ENCODE measurements at places on chromosomes 12 and 14. TPM values are rescaled to one million over a fixed set of nuclear protein-coding genes. Genes with fewer than 3 reads are reported as not detected.

GRCh38 chr14:51382506-51382905 lies 142.5 kb downstream of the TMX1 start:
- no peak for DNase-seq

- no peak for DNase-seq
These were observed 72.9 kb downstream of the C14orf132 start for GRCh38 chr14:96112032-96112431.

GRCh38 chr14:56561606-56562005 lies 18.0 kb upstream of the TMEM260 start:
- DNase-seq: no peak

DNA sequence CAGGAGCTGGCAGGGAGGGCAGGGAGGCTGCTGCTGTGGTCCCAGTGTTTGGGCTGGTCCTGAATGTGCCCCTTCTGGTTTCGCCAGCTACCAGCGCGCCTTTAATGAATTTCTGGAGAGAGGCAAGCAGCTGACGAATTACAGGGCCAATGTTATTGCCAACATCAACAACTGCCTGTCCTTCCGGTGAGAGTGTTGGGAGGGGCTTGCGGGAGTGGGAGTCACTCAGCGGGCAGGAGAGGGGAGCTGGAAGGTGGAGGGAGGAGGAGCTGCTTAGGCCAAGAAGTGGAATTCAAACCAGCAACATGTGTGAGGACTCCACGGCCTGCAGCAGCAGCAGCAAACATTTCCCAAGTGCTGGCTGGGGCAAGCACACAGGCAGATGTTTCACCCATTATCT lies 7.7 kb downstream of the TNFAIP2 start:
- no peak for DNase-seq

- DNase-seq: no peak
These were observed 162.9 kb downstream of the PCNX1 start for GRCh38 chr14:71070169-71070568.

DNA sequence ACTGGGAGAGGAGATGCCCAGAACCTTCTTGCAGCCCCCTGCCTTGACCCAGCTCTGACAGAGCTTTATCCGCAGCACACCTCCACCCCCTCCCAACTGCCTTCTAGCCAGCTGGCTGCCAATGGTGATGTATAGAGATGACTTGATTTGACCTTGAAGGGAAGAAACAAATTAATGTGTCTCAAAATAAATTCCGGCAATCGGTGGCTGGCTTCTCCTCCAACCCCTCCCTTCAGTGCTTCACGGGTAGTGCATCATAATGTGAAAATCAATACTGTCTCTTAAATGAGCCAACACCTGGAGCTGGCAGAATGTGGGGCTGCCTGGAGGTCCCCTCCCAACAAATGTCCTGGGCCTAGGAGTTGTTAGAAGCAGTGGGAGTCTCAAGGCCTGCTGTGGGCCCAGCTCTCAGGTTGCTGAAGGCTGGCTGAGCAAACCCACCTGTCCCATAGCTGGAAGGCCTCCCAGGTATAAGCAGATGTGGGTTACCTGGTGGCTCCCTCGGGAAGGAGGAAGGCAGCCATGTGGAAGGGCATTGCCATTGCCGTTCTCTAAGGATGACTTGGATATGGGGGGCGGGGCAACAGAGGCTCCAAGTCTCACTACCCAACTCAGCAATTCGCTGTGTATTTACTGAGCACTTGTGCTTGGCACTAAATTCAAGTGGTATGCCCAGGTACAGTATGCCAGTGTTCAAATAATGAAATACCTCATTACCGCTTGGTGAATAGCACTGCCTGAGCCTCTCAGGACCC lies 23.2 kb downstream of the HSPB8 start:
- DNase-seq: no peak

SCN8A gene
- 0.54 TPM for total RNA-seq

LRP1-AS gene
- not detected for total RNA-seq

B3GNT4 gene
- total RNA-seq: not detected

Data from CD8-positive, alpha-beta T cell (primary cell).